ENCODE measurements at places on chromosomes 6 and 20. TPM values are rescaled to one million over a fixed set of nuclear protein-coding genes. Genes with fewer than 3 reads are reported as not detected.

GRM4 gene
- total RNA-seq, result not detected

SLC35A1 gene
- total RNA-seq, result 12.8 TPM

DNA sequence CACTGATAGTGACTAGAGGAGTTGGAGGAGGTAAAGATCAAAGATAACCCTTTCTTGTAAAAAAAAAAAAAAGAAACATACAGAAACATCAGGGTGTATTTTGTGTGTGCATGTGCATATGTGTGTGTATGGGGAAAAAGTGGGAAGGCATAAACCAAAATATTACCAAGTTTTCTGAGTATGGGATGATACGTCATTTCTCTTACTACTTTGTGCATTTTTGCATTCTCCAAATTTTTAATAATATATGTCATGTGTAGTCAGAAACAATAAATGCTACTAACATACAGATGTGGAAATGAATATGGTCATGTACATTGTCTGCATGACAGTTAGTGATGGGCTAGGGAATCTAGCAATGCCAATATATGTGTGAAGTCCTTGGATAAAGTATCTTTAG is 161.1 kb downstream of the SASH1 start:
- no peak for DNase-seq

DNA sequence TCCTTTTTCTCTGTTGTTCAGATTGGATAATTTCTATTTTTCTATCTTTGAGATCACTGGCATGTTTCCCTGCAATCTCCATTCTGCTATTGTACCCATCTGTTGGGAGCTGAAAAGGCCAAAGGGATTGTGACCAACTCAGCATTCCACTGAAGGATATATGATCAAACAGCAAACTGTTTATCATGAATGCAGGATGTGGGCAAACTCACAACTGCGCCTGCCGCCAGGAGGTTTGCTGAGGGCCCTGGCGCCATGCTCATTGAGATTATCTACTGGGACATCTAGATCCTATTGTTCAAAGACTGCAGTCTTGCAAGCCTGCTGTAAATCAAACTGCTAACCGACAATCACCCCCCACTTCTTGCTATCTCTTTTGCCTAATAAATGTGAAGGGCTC is 3.8 kb upstream of the FKBP1A start:
- DNase-seq, result no peak

GRCh38 chr6:16129623-16130401 is 926 bp downstream of the MYLIP start:
- no peak for DNase-seq

GRCh38 chr6:150006961-150007464 is 18.3 kb downstream of the RAET1L start:
- DNase-seq, result no peak

- no peak for DNase-seq
Measured at GRCh38 chr6:155586090-155586489, 130.5 kb upstream of the NOX3 start.

DNA sequence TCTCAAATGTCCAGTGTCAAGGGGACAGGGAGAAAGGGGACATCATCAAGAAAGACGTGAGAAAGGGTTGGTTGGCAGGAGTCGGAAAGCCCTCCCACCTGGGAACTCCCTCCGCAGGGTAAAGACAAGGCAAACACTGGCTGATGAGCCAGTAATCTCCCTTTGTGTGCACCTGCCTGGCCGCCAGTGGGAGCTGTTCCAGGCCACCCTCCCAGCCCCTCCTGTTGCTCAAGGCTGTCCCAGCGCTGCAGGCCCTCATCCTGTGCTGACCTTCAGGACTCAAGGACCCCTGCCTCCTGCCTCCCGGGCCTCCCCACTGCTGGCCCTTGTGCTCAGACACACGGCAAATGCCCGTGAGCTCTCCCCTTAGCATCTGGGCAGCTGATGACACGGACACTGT is 7.4 kb downstream of the FRMD1 start:
- no peak for DNase-seq

DNA sequence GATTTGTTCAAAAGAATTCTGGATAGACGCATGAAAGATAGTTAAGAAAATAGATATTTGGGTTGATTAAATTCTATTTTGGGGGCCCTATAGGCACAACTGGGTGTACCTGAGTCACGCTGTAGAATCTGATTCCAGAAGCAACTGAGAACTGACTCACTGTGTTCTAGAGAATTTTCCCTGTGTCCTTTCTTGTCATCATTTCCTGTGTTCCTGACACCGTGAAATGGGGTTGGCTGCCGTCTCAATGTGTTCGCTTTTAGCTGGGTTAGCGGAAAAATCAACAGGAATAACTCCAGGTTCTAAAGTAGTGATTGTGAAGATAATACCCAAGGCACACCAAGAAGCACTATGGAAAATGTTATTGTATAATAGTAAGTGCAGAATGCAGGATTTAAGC is 5.0 kb downstream of the GCNT2 start:
- no peak for DNase-seq

GRCh38 chr6:32589596-32590449 is at the start of gene HLA-DRB1:
Gene HLA-DRB1, minus strand, starts transcription at chr6:32589848. Its CDS starts 106 bp downstream, at chr6:32589742.
- no peak for DNase-seq

- no peak for DNase-seq
Measured at GRCh38 chr6:119173249-119174084, 95.0 kb upstream of the FAM184A start.

DNA sequence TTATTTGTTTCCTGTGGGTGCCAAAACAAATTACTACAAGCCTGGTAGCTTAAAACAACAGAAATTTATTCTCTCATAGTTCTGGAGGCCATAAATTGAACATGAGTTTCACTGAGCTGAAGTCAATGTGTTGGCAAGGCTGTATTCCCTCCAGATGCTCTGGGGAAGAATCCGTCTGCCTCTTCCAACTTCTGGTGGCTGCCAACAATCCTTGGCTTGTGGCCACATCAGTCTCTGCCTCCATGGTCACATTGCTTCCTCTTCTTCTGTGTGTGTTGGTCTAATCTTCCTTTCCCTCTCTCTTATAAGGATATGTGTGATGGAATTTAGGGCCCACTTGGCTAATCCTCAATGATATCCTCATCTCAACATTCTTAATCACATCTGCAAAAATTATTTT is 92.8 kb upstream of the EPB41L1 start:
- no peak for DNase-seq

All from esophagus squamous epithelium (tissue), 5 donors.